Stimulated activated CD4-positive, alpha-beta T cell treated with anti-CD3 and anti-CD28 coated beads, Interleukin-12 subunit alpha, Interleukin-12 subunit beta, amount 100 ng/mL, for 24 hours (primary cell): ENCODE measurements at places on chromosomes 6 and 20.

- DNase-seq, result no peak
Measured at GRCh38 chr6:158361961-158362669, 49.9 kb downstream of the TULP4 start.

- no peak for DNase-seq
Measured at GRCh38 chr20:4306206-4306605, 290.8 kb upstream of the RNF24 start.

GRCh38 chr6:64123761-64124633 is 488.4 kb downstream of the PHF3 start:
- DNase-seq, result no peak

- no peak for DNase-seq
Measured at GRCh38 chr6:145155411-145155810, 579.9 kb downstream of the EPM2A start.

- no peak for DNase-seq
Measured at GRCh38 chr6:168632694-168633093, 191.7 kb downstream of the SMOC2 start.

DNA sequence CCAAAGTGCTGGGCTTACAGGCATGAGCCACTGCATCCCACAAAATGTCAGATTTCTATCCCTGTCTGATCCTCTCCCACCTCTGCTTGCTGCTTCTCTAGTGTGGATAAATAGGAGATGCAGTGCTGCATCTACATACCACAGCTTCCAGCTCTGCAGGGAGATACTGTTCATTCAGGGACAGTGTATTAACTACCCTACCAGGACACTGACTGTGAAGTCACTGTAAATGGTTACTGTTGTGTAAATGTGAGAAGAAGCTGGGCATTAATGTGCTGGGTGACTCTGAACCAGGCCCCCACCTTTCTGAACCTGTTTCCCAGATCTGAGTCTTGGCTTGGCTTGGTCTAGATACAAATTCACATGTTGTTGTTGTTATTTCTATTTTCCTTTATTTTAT is 488.6 kb upstream of the SULF2 start:
- DNase-seq, result no peak

DNA sequence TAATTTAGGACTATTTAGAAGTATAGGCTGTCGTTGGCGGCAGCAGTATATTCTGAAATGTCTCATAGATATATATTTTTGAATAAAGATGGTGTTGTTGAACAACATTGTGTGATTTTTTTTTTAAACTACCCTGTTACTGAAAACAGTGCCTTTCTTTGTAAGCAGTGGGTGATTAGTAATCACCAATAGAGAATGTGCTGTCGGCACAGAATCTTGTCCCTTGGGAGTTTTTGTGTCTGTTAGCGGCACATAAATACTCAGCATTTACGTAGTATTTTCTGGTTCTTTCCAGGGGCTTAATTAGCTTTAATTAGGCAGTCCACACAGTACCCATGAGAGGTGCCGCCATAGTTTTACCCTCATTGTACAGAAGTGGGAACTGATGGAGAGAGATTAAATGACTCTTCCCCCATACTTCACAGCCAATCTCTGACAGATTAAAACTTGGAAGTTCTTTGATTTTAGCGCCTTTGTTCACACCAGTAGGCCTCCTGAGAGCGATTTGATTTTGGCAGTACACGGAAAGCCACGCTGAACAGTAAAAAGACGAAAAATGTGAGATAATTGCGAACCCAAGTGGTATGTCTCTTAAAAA is 58.8 kb downstream of the RPRD1B start:
- no peak for DNase-seq

DNA sequence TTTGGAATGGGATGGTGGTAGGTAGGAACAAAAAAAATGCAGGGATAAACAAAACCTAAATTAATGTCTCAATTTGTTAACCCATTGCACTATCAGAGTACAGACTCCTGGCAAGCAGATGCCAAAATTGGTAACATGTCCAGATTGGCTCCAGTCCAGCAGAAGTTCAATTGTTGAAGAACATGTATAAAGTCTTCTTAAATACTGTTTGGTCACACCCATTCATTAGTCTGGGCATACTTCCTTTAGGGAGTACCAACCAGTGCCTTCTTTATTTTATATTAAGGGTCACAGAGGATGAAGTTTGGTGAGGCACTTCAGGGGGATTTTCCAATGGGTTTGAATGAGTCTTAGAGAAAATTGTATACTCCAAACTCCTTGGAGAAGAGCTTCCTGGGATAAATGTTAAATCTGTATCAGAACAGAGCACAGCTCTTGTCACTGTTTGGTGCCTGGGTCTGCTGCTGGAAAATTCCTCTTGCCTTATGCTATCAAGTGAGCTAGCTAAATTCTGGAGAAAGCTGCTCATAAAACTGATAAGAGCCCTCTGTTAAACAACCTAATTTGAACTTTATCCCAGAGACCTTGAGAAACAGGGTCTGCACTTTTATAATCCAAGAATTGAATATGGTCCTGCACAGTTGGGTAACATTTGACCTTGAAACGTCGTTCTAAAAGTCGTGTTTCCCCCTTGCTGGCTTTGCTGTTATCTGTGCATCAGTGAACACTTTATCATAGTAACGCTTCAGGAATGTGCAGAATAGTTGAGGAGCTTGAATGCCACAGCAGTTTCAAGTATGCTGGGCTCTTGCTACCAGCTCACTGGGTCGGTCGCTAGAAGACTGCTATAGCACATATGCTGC is 334.1 kb upstream of the CITED2 start:
- DNase-seq, result no peak

- DNase-seq, result no peak
Measured at GRCh38 chr20:39658662-39659409, 696.7 kb downstream of the DHX35 start.

DNA sequence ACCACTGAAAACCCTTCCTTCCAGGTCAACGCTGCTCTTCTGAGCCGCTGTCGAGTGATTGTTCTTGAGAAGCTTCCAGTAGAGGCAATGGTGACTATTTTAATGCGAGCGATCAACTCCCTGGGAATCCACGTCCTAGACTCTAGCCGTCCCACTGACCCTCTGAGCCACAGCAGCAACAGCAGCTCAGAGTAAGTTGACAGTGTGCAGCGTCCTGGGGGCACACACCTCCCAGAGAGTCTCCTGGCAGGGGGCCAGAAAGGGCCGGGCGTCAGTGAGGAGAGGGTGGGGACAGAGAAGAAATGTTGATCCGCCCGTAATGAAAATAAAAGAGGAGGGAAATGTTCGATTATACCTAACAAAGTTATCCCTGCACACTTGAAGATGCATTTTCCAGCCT is 5.0 kb downstream of the WRNIP1 start:
- DNase-seq, result no peak

GRCh38 chr6:167980911-167981580 is 16.4 kb upstream of the KIF25 start:
- no peak for DNase-seq

DNA sequence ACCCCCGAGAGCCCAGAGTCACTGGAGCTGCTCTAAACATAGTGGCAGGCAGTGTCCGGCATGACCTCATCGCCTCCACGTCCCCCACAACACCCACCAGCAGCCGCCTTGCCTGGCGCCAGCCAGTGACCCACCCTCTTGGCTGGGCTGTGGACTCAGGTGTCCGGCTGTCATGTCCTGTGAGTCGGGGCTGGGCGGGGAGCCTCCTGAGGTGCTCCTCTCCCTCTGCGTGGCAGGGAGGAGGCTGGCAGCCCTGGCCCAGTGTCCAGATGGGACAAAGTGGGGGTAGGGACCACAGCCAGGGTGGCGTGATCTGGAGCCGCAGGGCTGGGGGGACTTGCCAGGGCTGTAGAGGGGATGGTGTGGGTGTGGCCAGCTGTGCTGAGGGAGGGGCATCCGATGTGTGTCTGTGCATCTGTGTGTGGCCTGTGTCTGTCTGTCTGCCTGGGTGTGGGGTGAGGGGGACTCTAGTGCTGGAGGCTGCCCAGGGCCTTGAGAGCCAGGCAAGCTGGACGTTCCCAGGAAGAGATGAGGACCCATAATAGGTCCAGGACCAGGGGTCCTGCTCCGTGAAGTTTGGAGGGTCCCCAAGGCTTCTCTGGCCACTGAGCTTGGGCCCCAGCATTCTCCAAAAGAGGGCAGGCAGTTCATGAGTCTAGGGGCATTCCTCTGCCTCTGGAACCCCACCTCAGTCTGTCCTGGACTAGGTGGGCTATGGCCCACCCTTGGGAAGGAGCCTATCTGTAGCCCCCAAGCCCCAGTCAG is 2.3 kb upstream of the SOX18 start:
- no peak for DNase-seq

DNA sequence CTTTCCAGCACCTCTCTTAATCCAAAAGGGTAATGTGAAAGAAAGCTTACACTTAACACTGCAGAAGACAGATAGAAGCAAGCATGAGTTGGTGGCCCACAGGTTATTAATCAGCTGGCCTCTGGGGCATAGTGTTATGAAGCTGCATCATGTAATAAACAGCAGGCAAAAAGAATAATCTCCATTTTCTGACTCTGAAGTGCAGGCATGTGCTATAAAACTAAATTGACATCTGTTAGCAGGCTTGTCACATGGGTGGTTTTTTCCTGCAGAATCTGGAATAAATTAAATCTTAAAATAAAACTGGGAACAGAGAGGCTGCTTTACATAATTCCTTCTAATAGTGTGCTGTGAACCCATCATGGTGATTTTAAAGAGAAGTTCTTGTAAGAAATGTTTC is 73.3 kb downstream of the METTL24 start:
- DNase-seq, result no peak

DNA sequence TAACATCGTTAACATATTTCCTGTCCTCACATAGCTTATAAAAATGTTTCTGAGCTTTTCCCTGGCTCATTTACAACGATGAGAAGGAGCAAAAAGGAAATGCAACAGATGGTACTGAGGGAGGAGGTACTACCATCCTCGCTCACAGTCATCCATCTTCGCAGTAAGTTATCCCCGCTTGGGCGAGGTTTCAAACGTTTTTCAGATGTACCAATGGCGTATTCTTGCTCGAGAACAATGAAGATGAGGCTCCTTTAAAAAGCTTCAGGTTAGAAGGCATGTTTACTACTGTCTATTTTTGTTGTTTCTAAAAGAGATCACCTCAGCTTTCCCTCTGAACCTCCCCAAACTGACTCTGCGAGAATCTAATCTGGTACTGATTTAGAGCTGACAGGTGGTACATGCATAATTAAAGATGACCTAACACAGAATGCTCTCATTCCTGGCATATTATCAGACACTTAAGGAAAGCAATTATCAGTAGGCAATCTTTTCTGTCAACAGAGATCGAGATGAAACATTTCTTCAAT is 178.7 kb downstream of the GJA10 start:
- no peak for DNase-seq

- no peak for DNase-seq
Measured at GRCh38 chr6:167819576-167819975, 7.1 kb upstream of the AFDN start.

DNA sequence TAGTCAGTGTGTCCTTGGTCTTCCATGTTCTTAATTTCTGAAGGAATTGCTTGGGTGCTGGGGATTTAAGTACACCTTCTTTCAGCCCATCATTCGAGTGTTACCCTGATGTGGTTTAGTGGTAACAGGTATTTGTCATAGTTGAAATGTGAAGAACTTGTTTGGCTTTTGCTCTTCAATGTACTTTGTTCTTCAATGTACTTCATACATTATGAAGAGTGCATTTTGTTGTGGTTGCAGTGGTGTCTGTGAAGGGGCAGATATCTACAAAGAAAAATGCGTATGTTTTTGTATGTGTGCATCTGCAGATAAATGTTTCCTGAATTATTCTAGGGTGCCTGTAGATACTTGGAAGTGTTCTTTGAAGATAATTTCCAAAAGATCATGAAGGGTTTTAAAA is 111.2 kb upstream of the SUPT3H start:
- no peak for DNase-seq

DNA sequence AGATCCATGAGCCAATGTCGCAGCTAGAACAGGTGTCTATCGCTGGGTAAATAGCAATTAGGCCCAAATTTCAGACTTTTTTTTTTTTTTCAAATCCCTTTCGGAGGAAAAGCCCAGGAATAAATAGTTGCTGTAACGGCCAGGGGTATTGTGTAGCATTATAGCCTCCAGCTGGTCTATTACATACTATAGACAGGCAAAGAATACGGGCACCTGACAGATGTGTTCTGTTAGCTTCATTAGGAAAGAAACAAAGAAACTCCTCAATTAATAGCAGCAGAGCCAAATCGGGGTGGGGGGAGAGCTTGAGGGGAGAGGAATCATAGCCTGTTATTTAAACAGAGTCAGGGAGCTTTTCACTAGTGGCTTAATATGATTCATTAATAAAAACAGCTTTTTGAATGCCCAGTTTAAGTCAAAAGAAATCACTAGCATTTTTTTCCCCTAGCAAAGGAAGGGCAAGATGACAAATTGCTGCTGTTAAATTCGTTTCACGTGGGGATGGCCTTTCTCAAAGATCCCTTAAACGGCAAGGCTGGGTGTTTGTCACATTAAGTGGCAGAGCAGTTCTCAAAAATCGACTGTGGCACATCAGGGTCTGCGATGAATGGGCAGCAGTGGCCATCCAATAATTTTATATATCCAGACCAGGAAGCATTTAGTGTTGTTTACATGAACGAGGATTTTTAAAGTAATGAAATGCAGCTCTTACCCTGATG is 139.4 kb downstream of the ID4 start:
- no peak for DNase-seq

GRCh38 chr6:157235600-157236039 is 87.7 kb downstream of the TMEM242 start:
- peak; percentile 16 for DNase-seq

GRCh38 chr20:54070187-54070987 is at the start of gene BCAS1:
Gene BCAS1, minus strand, starts transcription at chr20:54070594. Its CDS starts 11,876 bp downstream, at chr20:54058718.
- DNase-seq, result no peak

DNA sequence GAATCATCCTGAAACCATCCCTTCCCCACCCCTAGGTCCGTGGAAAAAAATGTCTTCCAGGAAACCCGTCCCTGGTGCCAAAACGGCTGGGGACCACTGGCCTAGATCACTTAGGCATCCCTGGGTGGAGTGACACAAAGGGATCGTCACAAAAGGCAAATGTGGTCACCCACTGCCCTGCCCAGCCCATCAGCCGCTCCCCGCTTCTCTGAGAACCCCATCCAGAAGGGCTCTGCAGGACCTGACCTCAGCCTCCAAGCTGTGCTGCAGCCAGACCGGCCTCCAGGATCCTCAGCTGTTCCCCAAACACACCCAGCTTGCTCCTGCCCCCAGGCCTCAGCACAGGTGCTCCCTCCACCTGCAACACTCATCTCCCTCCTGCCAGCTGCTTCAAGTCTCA is 61.6 kb downstream of the PREX1 start:
- DNase-seq, result no peak

DNA sequence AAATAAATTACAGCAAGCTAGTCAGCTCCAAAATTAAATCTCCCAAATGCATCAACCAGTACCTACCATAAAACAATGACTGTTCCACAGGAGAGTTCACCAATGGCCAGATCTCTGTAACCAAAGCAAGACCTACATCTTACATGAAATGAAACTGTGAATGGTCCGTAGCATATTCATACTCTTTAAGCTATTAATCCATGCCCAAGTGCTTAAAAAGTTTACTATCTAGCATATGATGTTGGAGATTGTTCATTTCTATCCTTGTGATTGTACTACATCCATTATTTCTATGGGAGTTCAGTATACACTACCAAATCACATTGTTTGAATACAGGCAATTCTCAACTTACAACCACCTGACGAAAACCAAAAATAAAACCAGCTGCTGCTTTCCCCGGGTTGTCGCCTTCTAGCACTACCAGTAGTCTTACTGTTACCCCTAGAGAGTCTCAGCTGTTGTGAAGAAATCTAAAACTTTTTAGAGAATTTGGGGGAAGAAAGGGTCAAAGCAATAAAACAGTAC is 38.0 kb downstream of the HIVEP2 start:
- no peak for DNase-seq

GRCh38 chr6:37536491-37537190 is 36.9 kb upstream of the CCDC167 start:
- DNase-seq, result no peak
